Aorta (tissue), 5 donors: ENCODE measurements at places on chromosomes 2 and 18. TPM values are rescaled to one million over a fixed set of nuclear protein-coding genes. Genes with fewer than 3 reads are reported as not detected.

The CIB4 gene
- not detected for polyA plus RNA-seq

- no peak for DNase-seq
Observed at GRCh38 chr2:194096402-194096801, 1560.6 kb upstream of the SLC39A10 start.

The KLF7 gene
- 6.3 TPM for polyA plus RNA-seq

- no peak for DNase-seq
Observed at GRCh38 chr2:129103936-129104878, 785.5 kb upstream of the HS6ST1 start.

GRCh38 chr2:148590612-148591011 is 53.9 kb upstream of the EPC2 start:
- no peak for DNase-seq

The ZSWIM2 gene
- polyA plus RNA-seq, result not detected

The SRD5A2 gene
- polyA plus RNA-seq, result not detected

GRCh38 chr2:222903234-222904220 is 42.7 kb downstream of the ACSL3 start:
- no peak for DNase-seq

DNA sequence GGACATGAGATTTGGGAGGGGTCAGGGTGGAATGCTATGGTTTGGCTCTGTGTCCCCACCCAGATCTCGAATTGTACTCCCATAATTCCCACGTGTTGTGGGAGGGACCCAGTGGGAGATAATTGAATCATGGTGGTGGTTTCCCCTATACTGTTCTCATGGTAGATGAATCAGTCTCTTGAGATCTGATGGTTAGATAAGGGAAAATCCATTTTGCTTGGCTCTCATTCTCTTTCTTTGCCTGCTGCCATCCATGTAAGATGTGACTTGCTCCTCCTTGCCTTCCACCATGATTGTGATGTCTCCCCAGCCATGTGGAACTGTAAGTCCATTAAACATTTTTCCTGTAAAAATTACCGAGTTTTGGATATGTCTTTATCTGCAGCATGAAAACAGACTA is 80.9 kb upstream of the GALNT5 start:
- no peak for DNase-seq

- DNase-seq, result no peak
Observed at GRCh38 chr2:10196110-10196892, 73.8 kb downstream of the RRM2 start.

The ACP1 gene
- polyA plus RNA-seq, result 75.6 TPM

DNA sequence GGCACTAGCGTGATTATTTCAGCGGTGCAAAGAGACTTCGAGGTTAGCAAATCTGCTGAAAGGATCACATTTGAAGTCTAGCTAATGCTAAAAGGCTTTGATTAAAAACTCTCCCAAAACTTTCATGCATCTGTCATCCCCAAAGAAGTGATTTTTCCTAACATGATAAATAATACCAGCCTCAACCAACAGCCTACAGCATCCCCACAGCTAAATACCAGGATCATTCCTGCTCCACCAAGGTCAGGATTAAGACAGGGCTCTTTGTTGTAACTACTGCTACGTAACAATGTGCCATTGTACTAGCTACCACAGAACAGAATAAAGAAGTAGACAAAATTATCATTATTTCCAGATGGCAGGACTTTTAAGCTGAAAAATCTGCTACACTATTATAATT is 1.6 kb downstream of the OR6B3 start:
- DNase-seq, result no peak

- DNase-seq, result no peak
Observed at GRCh38 chr2:124193706-124194105, 168.6 kb downstream of the CNTNAP5 start.

- DNase-seq, result no peak
Observed at GRCh38 chr2:63073994-63074393, 23.4 kb downstream of the OTX1 start.

- DNase-seq, result no peak
Observed at GRCh38 chr2:85868822-85869221, 20.0 kb downstream of the ST3GAL5 start.

The STPG4 gene
- polyA plus RNA-seq, result 0.51 TPM
